NCI-H1092 (cell line): ENCODE measurements at places on chromosomes 16 and 17.

DNA sequence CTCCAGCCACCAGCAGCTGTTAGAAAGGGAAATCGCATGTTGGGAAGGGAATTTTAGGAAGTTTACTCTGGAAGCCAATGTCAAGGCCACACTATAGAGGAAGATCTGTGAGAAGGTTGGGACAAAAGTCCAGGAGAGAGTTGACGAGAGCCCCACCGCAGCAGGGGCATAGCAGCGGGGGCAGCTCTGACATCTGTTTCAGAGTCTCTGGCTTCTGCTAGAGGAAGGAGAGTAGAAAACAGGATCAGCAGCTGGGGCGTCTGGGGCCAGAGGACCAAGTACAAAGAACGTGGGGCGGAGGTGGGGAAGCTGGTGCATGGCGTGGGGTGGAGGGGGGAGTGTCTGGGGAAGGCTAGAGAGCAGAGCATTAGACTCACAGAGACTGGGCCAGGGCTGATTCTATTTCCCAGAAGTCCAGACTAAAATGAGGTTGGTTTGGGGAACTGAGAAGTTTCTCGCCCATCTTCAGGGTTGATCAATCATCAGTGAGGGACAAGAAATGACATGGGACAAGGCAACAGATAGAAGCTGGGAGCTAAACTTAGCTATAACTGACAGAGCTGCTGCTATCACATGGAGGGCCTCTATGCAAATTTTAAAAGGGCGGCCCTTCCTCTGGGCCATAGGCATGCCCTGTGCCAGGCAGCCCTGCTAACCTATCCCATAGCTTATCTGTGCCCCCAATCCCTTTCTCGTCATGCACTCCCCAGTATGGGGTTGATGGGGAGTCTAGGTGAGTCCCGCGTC, 1.2 kb downstream of the RABEP2 start:
- DNase-seq = no peak

GRCh38 chr17:60631119-60631518, 31.1 kb downstream of the PPM1D start:
- DNase-seq = no peak

GRCh38 chr17:61245706-61246135, 153.9 kb upstream of the TBX2 start:
- no peak for DNase-seq

GRCh38 chr17:44130693-44131349, 7.4 kb upstream of the HDAC5 start:
- DNase-seq = no peak

GRCh38 chr16:84973236-84973635, 38.1 kb downstream of the ZDHHC7 start:
- no peak for DNase-seq

GRCh38 chr16:2090777-2091546, 43.2 kb downstream of the TSC2 start:
- no peak for DNase-seq

DNA sequence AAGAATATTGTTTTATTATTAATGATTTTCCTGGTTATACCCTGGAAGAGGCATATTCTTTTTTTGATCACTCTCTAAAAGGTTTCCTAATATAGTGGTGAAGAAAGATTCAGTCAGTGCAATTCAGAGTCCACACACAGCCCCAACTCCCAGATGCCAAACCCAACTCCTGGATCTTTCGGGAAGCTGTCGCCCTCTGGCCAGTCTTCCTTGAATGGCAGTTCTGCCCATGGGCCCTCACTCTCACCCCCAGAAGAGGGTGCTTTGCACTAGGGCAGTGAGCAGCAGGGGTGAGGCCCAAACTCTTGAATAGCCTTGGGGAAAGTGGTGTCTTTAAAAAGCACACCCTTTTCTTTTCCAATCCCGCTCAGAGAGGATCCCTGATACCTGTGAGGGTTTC, 11.0 kb downstream of the KRT32 start:
- DNase-seq = no peak

DNA sequence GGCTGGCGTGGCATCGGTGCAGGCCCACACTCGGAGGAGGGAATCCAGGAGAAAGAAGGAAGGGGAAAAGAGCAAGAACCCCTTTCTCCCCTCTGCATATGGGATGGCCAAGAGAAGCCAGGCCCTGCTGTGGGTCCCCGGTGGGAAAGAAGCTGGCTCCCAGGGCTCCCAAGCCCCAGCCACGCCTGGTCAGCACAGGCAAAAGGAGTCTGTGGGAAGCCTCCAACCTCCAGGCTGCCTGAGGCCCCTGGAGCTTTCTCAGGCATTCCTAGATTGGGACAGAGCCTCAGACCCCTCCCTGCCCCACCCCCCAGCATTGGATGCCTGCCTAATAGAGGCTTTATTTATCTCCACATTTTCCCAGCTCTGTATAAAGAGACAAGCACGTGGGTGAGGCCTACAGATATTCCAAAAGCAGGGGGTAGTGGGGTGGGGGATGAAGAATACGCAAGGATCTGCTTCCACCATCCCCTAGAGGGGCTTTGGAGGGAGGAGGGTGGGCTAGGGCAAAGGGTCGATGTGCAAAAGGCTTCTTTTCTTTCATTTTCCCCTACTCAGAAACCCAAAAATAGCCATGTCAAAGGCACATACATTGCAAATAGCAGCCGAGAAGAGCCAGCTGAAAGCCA, 56.4 kb downstream of the MPRIP start:
- DNase-seq = no peak
